ENCODE measurements at places on chromosomes 16 and 17.

- DNase-seq = no peak
Observed at GRCh38 chr17:17538417-17539391, 42.5 kb upstream of the RASD1 start.

GRCh38 chr17:65601881-65602280 lies 40.4 kb upstream of the AXIN2 start:
- no peak for DNase-seq

- no peak for DNase-seq
Observed at GRCh38 chr17:50168319-50168718, 2.5 kb downstream of the SGCA start.

DNA sequence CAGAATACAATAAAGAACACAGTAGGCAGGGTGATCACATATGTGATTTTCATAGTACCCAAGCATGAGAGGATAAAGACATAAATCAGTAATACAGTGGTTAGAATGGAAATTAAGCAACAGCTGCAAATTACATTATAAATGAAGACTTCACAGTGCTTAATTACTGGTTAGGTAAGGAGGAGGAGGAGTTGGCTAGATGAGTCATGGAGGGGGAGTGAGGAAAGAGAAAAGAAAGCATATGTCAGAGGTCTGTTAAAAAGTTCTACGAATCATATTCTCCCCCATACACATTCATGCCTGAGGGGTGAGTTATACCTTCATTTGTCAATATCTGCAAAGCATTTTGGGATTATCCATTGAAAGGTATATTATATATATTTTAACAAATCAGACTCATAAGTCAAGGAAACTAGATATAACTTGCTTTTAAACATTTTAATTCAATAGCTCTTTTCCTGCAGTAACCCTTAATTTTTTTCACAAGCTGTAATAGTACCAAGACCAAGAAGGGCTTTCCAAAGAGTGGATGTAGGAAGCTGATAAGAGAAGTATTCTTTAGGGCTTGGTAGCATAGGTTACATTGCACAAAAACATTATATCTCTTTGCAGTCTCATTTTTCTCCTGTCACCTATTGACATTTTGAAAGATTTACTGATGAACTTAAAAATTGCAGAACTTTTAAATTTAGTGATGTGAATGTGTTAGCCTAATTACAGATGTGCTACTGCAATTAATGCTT lies 99.3 kb downstream of the STXBP4 start:
- DNase-seq = no peak

GRCh38 chr17:78882540-78883088 lies 20.4 kb downstream of the CEP295NL start:
- DNase-seq = no peak

GRCh38 chr17:21001813-21002221 lies 41.0 kb downstream of the USP22 start:
- DNase-seq = no peak

DNA sequence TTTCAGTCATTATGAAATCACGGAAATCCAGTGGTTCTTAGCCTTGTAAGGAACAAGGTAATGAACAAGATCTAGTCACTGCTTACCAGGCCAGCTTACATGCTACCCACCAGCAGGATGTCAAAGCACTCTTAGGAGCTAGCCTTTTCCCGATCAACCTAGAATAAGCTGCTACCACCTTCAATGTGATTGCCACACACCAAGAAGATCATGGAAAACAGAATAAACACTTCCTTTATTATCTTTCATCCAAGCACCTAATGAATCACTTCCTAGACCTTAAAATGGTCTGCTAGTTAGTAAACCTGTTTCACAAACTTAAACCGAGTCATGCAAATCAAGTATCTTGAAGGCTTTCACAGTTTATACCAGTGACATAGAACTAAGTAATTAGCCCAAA lies 5.0 kb downstream of the BBS2 start:
- no peak for DNase-seq

DNA sequence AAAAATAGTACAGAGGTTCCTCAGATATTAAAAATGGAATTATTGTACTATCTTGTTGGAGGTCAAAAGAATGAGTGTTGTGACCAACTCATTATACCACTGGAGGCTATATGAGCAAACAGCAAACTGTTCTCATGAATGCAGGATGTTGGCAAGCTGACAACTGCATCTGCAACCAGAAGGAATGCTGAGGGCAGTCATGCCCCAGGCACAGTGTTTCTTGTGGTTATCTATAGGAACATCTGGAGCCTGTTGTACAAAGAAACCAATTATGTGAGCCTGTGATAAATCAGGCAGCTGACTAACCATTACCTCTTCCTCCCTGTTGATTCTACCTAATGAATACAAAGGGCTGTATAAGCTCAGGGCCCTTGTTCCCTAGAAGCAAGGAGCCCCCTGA lies 2057.1 kb downstream of the TP53TG3F start:
- no peak for DNase-seq

DNA sequence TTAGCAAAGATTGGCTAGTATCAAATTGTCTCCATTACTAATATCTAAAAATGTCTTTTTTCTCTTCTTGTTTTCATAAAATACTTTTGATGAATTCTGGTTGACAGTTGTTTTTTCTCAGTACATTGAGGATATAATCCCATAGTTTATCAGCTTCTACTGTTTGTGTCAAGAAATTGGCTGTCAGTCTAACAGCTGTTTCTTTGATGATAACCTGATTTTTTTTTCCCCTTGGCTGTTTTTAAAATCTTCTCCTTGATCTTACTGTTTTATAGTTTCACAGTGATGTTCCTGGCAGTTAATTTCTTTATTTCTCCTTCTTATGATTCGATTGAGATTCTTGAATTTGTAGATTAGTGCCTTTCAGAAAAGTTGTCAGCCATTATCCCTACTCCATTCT lies 315.3 kb upstream of the PMFBP1 start:
- no peak for DNase-seq

DNA sequence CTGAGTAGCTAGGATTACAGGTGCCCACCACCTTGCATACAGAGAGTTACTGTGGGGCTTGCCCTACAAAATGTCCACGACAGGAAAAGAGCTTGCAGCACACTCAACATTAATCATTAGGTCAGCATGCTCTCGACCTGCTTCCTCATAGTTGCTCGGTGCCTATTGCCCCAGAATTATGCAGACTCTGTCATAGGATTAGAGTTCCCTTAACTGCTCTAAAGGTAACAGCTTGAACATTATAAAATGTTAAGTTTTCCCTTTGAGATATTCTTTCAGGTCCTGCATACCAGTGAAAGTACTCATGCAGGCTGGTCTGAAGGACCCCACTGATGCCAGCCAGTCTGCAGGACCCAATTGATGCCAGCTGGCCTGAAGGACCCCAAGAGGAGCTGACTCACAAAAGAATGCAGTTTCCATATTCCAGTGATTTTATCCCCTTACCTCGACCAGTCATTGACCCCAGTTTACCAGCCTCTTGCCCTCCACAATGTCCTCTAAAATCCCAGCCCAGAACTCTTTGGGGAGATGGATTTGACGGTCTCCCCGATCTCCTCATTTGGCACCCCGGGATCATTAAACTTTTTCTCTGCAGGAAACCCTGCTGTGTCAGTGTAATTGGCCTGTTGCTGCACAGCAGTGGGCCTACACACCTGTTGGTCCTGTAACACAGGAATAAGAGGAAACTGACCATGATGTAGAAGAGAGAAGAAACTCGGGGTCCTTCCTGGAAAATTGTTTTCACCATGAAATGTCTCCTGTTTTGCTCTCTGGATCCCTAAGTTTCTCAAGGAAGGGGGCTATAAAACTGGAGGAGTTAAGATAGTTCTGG lies 10.6 kb downstream of the ICAM2 start:
- no peak for DNase-seq

- no peak for DNase-seq
Observed at GRCh38 chr16:82580298-82580890, 46.4 kb upstream of the CDH13 start.
